Hindlimb muscle (tissue), 1 donor: ENCODE measurements at places on chromosomes 6 and 20. TPM values are rescaled to one million over a fixed set of nuclear protein-coding genes. Genes with fewer than 3 reads are reported as not detected.

The PAK1IP1 gene
- polyA plus RNA-seq: 15.0 TPM

The OSTM1 gene
- polyA plus RNA-seq: 18.0 TPM

The PSORS1C2 gene
- polyA plus RNA-seq: not detected

The DLL1 gene
- polyA plus RNA-seq: 21.0 TPM

The ADGRG6 gene
- polyA plus RNA-seq: 7.2 TPM

- no peak for DNase-seq
Observed at GRCh38 chr20:1595333-1595732, 24.5 kb downstream of the SIRPB1 start.

GRCh38 chr20:34459209-34459897 is 56.9 kb upstream of the DYNLRB1 start:
- DNase-seq: no peak
